Breast epithelium (tissue), 4 donors: ENCODE measurements at places on chromosomes 4 and X.

GRCh38 chrX:135914404-135914803 lies 20.9 kb downstream of the SAGE1 start:
- DNase-seq, result no peak

DNA sequence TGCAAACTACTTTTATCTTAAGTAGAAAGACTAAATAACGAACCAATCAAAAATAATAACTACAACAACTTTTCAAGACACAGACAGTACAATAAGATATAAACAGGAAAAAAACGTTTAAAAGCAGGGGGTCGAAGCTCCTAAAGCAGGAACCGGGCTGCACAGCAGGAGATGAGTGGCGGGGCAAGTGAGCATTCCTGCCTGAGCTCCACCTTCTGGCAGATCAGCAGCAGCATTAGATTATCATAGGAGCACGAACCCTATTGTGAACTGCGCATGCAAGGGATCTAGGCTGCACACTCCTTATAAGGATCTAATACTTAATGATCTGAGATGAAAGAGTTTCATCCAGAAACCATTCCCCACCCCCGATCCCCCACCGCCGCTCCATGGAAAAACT lies 146.2 kb downstream of the TEX11 start:
- no peak for DNase-seq

DNA sequence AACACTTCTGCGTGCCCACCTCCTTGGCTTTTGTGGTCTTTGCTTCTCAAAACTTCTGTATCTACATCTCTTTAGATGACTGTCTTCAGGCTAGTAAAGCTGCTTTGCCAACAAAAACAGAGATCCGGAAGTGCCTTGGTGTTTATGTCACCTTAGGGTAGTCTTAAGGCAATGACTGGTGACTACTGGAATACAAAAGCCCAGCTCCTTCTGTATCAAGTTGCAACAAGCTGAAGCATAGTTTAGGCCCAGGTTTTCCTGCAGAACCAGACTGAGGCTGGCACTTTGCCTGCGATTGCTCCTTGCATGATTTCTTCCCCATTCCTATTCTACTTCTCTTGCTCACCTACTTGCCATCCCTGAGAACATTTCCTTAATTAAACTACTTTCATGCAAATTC lies 333.8 kb downstream of the DMD start:
- DNase-seq, result peak; percentile 69

- DNase-seq, result no peak
Measured at GRCh38 chr4:147560625-147561024, 56.6 kb upstream of the TMEM184C start.

- DNase-seq, result no peak
Measured at GRCh38 chr4:61785761-61786160, 585.6 kb downstream of the ADGRL3 start.

DNA sequence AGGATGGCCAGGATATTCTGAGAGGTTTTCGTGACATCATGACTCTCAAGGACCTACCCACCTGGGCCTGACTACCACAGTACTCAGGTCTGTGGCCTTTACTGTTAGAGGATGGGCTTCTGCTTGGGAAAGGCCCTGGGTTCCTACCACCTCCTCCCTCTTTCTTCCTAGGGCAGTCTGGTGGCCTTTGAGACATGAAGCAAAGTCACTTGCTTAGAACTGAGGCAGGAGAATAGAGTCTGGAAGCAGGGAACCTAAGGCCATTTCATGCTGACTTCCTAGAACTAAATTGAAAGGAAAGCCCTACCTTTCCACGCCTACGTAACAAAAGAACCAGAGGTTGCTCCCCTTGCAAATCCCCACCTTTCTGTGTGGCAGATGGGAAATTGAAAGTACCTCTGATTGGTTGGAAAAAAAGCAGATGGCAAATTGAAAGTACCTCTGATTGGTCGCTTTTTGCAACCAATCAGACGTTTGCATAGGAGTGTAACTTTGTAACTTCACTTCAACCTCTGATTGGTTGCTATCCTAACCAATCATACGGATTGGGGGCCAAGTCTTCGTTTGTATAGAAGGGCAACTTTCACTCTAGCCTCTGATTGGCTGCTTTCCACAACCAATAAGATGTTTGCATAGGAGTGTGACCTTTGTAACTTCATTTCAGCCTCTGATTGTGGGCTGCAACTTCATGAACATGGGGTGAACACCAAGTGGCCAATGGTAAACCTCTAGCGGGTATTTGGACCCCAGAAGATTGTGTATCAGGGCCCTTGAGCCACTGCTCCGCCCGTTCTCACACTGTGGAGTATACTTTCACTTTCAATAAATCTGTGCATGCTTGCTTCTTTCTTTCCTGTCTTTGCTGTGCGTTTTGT lies 9.9 kb upstream of the AKAP14 start:
- DNase-seq, result no peak
